Left lung (tissue), 14 donors: ENCODE measurements at places on chromosomes 7 and 10.

DNA sequence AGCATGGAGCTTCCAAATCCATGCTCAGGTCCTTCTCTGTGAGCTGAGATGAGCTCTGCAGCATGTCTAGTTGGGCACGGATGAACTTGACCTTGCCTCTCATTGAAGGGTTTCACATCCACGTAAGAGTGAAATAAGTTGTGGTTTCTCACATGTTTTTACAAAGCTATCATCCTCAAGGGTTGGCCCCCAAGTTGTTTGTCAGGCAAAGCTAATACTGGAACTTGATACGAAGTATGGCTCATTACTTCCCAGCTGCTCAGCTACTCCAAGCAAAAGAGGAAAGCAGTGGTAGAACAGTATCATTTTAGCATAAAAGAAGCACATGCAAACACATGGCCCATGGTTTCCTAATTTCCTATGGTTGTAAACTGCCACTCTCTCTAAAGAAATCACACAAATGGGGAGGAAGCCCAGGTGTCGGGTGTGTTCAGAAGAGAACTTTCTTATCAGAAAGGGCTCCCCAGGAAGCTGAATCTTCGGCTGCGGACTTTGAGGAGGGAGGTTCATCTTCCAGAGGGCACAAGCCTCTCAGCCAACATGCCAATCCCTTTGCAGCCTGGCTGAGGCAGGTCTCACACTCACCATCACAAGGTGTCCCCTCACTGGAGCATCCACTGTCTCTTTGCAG is 45.3 kb downstream of the PDLIM1 start:
- no peak for DNase-seq

DNA sequence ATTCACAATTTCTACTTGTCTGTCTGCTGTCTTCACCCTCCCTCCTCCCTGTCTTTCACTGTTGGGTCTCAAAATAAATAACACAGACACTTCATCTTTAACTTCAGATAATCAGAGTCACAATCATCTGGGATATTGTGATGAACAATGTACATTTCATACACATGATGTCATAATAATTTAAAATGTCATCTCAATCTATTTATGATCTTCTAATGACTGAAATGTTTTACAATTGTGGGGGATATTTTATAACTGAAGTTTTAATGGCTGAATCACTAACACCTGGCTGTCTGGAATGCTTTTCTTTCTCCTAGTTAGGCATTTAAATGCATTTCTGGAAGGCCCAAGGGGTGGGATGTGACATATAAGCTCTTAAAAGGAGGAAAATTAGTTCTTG is 859.8 kb downstream of the LRMDA start:
- DNase-seq = no peak

- no peak for DNase-seq
Measured at GRCh38 chr7:23895666-23896096, 185.7 kb downstream of the STK31 start.

GRCh38 chr10:133281628-133282372 is 5.1 kb upstream of the ADAM8 start:
- DNase-seq = no peak

DNA sequence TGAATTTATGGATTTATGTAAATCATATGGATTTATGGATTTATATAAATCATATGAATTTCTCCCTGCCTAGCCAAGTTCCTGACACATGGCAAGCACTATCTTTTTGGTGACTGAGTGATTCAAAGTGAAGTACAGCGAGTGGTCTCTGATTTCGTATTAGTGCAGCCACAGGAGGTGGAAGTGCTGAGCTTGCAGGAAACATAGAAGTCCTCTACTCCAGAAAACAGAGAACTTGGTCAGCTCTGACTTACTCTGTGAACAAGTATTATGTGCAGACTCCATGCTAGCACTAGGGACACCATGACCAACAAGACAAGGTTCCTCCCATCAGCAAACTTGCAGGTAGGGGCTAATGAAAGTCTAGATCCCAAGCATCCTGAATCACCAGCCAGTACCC is 28.5 kb downstream of the CYP3A5 start:
- DNase-seq = no peak

DNA sequence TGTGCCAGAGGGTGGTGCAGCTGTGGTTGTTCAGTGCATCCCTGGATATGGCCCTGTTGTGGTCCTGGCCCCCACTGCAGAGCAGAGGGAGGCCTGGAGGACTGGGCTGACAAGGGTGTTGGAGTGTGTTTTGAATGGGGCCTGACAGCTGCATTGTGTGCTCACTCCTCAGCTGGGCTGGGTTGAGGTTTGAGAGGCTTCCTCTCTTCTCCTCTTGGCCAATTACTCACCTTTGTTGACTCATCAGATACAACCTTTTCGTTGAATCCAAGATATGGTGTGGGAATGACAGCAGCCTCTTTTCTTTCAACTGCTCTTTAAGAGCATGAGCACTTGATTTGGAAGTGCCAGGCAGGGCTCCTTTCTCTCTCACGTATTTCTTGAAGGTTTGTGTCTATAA is 228.5 kb upstream of the COBL start:
- no peak for DNase-seq

DNA sequence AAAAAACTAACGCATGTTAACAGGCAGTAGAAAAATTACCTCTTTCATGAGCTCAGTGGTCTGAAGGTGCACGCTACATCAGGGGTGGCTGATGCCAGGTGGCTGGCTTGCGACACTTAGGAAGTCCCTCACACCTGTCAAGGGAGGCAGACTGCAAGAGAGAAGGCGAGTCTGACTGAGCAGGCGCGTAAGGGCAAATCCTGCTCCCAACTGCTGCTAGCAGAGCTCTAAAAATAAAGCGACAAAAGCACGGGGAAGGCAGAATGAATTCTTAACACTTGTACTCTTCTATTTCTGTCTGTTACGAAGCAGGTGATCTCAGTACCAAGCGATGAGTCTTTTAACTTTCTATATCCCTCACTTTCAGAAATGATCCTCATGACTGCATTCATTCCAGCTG is 33.1 kb downstream of the CACNA2D1 start:
- DNase-seq = no peak

- peak; percentile 92 for DNase-seq
Measured at GRCh38 chr7:55572378-55573233, at the start of gene VOPP1. TSS of gene VOPP1 (minus strand) at chr7:55572502. CDS start at chr7:55572324, 178 bp downstream.

DNA sequence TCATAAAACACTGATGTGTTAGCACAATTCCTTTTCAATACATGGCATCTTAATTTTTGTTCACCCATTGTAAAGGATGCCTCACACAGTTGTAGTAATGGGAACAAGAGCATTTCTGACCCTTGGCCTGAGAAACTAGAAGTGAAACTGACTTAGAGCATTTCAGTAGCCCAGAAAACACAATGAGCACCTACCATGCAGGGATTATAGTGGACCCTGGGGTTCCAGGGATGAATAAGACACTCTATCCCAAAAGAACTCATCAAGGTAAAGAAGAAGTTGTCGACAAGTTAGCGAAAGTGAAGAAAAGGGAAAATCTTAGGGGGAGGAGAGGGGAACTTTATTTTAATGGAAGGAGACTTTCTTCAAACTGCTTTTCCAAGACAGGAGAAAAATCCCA is 125.6 kb downstream of the NT5C2 start:
- no peak for DNase-seq

- DNase-seq = peak; percentile 68
Measured at GRCh38 chr7:5586279-5586962, 162.8 kb upstream of the TNRC18 start.

DNA sequence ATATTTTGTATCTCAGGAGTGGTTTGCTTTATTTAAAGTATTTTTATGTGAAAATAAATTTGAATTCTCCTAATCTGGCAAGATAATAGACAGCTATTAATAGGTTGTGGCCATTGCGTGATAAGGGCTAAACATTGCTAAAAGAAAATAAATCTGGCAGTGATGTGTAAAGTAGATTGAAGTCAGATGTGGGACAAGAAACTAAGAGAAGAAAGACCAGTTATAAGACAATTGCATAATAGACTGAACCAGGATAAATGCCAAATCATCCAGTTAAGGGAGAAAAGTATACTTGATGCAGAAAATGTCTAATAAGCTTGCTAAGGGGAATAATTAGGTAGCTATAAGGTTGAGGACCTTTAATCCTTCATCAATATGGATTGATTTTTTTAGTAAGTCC is 197.5 kb upstream of the CSTF2T start:
- peak; percentile 77 for DNase-seq

DNA sequence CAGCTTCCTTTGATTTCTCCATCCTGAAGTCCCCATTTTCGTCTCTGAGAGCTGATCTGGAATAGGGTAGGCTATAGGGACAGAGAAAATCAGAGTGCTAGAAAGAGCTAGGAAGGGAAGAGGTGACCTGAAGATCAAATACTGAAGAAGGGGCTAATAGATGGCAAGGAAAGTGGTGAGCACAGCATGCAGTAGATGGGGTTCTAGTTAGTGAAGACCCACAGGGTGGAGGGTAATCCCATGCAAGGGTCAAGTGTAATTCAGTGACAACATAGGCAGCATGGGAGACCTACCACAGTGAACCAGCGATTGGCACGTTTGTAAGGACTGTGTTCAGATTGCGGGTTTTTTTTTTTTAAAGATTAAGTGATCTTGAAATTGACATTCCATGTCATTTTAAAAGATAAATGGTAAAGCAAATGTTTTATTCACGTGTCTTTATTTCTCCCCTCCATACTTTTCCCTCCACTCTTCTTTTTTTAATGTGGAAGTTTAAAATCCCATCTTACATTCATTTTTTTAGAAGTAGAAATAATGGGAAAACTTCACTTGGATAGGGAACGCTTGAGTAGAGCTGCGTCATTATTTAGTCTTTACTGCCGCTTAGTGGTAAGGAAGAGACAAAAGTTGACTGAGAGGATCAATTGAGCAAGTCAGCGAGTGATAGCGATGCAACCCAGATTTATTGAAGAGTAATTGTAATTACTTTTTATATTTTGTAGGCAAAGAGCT is 21.0 kb upstream of the ABI1 start:
- DNase-seq = no peak

DNA sequence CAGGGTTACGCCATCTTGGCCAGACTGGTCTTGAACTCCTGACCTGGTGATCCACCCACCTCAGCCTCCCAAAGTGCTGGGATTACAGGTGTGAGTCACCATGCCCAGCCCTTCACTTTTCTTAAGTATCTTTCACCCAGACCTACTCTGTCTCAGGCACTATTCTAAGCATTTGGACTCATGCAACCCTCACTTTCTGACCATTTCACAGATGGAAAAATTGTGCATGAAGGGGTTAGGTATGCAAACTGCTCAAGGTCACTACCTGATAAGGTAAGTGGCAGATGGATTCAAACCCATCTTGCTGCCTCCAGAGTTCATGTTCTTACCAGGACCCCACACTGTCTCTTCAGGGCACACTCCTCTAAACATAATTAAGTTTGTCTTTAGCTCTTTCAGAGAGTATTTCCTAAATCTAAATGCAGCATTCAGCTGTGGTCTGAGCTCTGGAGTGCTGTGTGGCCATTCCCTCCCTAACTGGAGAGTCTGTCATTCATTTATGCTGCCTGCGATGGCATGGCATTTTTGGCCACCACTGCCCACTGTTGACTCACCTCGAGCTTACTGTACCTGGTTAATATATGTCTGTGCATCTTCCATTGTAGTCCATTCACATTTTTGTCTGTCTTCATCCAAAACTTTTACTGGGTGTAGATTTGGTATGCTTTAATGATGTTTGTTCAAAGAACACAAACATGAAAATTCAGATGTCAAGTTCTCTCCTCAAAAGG is 88.4 kb downstream of the CCDC71L start:
- no peak for DNase-seq

- no peak for DNase-seq
Measured at GRCh38 chr7:44194562-44195145, 5.4 kb upstream of the GCK start.

- no peak for DNase-seq
Measured at GRCh38 chr10:84179059-84179710, 5.6 kb downstream of the GPR15LG start.

- DNase-seq = no peak
Measured at GRCh38 chr7:37431413-37431812, 17.3 kb downstream of the ELMO1 start.

GRCh38 chr7:82631998-82632397 is 188.4 kb upstream of the CACNA2D1 start:
- DNase-seq = no peak

DNA sequence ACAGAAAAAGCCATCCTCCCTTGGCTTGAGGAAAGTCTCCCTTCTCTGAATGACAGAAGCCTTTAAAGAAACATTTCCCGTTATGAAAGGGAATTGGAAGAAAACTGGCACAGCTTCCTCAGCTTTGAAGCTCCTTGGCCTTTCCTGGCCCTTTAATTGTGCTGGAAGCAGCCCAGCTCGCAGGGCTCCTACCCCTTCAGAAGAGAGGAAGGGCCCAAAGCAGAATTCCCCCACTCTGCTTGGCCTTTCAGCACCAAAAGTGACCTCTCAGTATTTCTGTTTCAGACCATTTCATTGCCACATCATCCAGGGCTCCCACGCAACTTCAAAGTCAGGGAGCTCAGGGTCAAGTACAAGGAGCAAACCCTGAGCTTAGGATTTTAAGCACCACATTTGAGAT is 4.2 kb downstream of the AFAP1L2 start:
- DNase-seq = peak; percentile 76

- no peak for DNase-seq
Measured at GRCh38 chr10:72561745-72562166, 64.1 kb downstream of the MICU1 start.

DNA sequence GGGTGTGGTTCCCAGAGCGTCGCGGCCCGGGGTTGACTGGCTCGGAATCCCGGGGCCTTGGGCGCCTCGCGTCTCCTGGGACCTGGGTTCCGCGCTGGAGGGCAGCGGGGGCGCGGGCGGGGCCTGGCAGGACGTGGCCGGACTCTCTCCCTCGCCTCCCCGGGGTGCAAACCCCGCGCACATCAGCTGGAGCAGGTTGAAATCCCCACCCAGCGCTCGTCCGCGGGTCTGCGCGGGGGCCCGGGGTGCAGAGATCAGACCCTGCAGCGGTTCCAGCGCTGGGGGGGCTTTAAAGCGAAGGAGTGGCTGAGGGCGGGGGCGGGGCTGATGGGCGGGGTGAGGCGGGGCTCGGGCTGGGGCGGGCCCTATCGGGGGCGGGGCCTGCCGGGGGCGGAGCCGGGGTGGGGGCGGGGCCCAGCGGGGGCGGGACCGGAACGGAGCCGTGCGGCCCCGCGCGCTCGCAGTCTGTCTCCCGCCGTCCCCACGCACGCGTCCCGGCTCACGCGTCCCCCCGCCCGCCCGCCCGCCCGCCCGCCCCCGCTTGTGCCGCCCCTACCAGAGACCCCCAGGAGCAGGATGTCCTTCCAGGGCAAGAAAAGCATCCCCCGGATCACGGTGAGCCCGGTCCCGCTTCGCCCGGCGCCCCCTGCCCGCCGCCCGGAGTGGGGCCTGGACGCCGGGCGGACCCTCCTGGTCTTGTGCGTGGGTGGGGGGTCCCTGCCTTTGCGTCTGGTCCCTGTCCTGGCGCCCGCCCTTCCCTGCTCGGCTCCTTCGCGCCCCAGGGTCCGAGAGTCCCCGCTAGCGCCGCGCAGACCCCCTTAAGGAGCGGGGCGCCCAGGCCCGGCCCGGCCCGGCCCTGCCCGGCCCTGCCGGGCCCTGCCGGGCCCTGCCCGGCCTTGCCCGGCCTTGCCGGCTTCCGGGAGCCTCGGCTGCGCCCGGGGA is at the start of gene DPYSL4:
Gene DPYSL4 (plus strand): TSS at position 461 of the 942 bp plus-strand sequence. CDS start 116 bp downstream, at position 577.
- no peak for DNase-seq

- no peak for DNase-seq
Measured at GRCh38 chr10:121082984-121083383, 231.8 kb downstream of the WDR11 start.
